ENCODE measurements at places on chromosomes 1 and 21.

DNA sequence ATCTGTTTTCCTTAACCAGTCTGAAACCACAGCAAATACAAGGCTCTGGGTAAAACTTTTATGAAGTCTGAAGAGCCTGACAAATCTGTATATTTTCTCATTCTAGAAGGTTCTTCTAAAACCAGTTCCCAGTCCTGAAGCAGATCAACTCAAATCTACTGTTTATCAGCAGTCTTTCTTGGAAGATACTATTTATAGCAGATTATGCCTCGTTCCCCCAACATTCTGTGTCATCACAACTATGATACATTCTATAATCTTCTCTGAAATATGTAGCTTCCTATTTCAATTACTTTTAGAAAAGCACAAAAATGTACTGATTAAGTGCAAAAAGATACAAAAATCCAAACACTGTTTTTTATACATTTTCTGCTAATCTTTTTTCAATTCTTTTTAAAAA is 67.5 kb downstream of the NIBAN1 start:
- DNase-seq, result no peak

GRCh38 chr1:226026833-226027232 is 27.7 kb upstream of the SDE2 start:
- no peak for DNase-seq

DNA sequence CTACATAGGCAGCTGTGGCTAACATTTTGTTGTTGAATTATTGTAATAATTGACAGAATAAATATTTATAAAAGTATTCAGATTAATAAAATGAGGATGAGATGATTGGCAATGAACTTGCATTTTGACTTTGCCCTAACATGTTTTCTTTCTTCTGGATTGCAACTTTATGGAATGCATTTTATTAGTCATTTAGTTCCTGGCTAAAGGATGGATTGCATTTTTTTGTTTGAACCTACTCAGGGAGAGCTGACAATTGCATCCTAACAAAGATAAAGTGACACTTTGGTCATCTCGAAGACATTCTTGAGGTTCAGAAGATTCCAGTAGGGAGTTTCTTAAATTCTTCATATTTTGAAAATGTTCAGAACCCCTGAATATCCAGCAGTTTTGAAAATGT is 37.5 kb downstream of the PGM1 start:
- DNase-seq, result no peak

DNA sequence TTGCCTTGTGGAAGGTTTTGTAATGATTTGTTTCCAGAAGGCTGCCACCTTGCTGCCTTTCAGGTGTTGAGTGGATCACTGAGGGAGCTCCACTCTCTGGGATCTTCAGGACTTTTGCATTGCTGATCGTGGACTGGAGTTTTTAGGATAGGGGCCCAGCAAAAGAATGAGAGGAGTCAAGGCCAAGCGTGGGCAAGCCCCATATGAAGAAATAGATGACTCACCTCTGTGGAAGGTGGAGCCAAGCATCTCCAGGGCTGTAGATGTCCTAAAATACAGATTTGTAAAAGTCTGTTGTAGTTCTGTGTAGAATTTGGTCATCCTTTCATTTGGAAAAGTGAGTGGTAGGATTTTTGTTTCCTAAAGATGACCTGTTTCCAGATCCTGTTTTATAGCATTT is 67.0 kb downstream of the ST3GAL3 start:
- no peak for DNase-seq

GRCh38 chr1:201877877-201878401 is 10.8 kb upstream of the SHISA4 start:
- DNase-seq, result no peak

- no peak for DNase-seq
Observed at GRCh38 chr1:77202751-77203150, 16.5 kb downstream of the PIGK start.

DNA sequence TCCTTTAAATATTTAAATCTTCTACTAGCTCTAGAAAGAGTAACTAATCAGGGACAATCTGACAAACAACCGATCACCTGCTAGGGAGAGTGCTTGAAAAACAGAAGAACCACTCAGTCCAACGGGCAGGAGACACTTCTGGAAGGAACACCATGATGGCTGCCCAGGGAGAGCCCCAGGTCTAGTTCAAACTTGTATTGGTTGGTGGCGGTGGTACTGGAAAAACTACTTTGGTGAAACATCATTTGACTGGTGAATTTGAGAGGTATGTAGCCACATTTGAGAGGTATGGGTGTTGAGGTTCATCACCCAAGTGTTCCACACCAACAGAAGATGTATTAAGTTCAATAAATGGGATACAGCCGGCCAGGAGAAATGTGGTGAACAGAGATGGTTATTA is 4.8 kb upstream of the WDR47 start:
- DNase-seq, result no peak

GRCh38 chr1:30399026-30399425 is 324.4 kb downstream of the MATN1 start:
- no peak for DNase-seq

DNA sequence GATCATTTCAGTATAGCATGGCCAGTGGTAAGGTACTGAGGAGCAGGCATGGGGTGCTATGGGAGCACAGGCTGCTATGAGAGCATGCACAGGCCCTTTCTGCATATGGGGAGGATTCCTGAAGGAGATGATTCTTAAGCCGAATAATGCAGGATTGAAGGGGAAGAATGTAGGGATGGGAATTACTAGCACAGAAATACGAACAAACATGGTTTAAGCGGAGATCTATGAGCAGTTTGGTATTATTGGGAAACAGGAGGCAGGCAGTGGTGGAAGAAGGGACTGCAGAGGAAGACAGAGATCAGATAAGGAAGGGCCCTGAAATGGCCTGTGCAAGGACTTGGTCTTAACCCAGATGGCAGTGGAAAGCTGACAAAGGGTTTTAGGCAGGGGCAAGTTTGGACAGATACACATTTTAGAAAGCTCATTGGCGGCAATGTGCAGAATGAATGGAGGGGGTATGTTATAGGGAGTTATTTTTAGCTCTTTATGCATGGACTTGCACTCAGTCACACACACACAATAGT is 1.7 kb downstream of the OSCP1 start:
- DNase-seq, result no peak

DNA sequence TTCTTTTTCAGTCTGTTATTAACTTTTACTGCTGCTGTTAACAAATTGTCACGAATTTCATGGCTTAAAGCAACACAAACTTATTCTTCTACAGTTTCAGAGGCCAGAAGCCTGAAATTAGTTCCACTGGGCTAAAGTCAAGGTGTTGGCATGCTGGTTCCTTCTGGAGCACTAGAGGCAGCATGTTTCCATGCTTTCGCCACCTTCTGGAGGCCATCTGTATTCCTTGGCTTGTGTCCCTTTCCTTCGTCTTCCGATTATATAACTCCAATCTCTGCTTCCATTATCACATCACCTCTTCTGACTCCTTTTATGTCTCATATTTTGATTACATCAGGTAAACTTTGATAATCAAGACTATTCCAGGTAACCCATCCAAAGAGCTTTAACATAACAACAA is 1742.1 kb downstream of the BRINP3 start:
- no peak for DNase-seq

GRCh38 chr1:192887426-192887825 is 78.6 kb downstream of the RGS2 start:
- DNase-seq, result no peak

- no peak for DNase-seq
Observed at GRCh38 chr1:223479718-223480425, 86.7 kb downstream of the CCDC185 start.

GRCh38 chr1:58893257-58893869 is 109.5 kb upstream of the JUN start:
- no peak for DNase-seq

DNA sequence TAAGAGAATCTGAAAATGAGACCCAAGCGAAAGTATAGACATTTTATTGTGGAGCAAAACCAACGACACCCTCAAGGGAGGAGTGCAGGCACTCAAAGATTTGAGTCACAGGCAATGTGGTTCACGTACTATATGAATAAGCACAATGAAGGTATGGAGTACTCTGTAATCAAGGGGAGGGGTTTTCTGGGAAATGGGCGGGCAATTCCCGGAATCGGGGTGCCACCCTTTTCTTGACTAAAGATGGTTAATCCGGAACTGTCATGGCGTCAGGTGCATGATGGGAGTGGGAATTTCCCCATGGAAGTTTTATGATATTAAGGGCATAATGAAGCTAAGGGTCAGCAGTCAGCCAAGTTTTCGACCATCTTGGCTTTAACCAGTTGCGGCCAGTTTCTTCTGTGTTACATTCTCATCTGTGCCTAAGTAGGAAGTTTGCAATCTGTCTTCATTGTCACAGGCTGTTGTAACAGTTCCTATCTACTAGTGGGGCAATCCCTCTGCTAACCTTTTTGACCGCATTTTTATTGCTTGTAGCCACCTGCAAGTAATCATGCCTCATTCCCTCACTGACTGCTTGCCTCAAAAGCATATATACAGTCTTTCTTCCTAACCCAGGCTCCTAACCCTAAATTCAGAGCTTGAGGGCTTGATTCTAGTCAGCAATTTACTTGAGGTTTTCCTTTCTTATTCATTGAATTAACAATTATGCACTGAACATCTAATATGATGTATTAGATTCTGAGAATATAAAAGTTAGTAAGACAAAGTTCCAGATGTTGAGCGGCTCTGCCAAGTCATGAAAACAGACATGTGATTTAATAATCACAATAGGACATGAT is 775 bp upstream of the AIM2 start:
- DNase-seq, result no peak

DNA sequence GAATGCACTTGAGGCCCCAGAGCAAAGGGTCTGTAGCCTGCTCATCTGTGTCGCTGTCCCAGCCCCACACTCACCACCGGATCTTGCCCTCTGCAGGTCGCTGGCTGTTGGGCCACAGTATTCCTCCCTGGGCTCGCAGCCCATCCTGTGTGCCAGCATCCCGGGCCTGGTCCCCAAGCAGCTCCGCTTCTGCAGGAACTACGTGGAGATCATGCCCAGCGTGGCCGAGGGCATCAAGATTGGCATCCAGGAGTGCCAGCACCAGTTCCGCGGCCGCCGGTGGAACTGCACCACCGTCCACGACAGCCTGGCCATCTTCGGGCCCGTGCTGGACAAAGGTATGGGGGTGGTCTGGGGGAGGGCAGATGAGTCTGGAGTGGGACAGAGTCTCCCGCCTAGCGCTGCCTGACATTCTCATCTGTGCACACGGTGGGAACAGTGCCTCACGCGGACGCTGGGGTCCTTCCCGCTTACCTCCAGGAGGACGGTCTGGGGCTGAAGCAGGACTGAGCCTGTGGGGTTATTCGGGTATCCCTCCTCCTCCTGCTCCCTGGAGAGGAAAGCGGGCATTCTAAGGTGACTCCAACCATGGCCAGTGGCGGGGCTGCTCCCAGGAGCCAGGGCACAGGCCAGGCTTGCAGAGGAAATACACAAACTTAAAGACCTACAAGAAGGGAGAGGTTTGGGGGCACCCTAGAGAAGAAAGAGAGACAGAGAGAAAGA is 15.9 kb downstream of the WNT3A start:
- DNase-seq, result no peak

DNA sequence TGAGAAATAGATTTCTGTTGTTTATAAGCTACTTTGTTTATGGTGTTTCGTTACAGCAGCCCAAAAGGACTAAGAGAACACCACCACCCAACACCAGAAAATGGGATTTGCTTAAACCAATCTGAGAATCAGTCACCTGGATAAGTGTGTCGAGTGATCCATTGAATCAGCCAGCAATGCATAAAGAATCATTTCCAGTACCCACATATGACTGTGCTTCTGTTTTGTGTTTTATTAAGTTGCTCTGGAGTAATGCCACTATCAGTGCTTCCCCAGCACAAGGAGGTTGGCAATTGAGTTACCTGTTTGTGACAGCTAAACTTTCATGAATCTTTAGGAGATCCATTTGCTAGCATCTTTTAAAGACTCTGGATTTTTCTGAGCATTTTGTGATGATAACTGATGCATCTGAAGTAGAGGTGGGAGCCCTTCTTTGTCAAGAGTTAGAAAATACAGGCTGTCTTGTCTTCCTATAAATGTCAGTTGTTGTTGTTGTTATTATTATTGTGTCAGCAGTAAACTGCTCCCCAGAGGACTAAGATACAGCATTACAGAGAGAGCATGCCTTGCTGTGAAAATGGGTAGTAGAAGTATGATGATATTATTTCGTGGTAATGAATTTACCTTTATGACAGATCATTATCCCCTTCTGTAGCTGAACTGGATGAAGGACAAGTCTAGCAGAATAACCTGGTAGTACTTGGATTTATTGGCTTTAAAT is 225.2 kb downstream of the NFIA start:
- DNase-seq, result no peak

DNA sequence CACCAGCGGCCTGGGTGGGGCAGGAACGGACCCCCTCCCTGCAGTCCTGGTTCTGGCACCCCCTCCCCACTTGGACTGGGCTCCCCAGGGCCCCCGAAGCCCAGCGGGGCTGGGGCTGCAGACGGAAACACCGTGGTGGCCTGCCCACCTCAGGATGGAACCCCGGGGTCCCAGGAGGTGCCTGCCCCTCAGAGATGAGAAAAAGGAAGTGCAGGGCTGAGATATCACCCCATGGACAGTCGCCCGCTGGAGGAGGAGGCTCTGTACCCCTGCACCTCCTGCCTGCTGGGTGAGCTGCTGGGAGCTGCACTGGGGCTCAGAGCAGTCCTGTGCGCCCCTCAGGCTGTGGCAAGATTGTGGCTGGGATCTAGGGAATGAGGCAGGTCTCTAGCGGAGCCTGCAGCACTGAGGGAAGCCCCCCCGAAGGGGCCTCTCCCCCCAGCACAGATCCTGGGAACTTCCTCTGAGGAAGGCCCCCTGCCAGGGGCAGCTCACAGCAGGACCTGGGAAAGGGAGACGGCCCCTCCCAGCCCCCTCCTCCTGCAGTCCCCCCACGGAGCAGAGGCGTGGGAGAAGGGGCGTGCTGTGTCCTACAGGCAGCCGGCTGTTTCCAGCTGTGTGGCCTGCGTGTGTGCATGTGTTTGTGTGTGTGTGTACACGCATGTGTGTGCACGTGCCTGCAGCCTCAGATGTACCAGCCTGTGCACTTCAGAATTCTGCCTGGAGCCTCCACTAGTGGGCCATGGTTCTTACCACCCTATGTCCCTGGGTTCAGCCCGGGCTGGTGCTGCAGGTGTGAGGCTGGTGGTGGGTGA is 6.9 kb downstream of the AGRN start:
- DNase-seq, result no peak

DNA sequence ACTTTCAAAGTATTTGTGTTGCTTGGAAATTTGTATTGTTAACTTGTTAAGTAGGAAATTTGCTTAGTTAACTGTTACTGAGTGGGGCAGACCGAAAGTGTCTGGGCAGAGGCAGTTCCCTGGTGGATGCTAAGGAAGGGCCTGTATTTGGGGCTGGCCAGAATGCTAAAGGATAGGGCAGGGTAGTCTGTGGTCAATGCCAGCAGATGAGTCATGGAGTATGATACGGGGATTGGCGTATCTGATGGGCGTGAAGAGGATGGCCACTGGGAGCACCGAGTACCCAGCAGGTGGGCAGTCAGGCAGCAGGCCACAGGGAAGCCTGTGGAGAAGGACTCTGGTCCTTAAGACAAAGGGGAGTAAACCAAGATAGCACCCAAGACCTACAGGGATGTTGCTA is 46.6 kb upstream of the SCAF4 start:
- DNase-seq, result no peak
